ENCODE measurements at places on chromosomes 12 and 14.

GRCh38 chr14:38989922-38990546, 113.0 kb downstream of the SEC23A start:
- DNase-seq = no peak

DNA sequence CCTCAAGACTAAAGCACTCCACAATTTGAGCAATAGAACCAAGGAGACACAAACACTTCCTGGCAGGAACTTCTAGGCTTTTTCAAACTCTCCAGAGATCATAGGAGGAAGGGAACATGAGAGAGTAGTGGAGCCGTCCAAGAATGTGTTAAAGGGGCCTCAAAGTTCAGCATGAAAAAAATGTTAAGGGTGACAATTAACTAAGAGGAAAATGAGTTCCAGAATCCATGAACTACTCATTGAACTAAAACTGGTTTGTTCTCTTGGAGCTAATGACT, 122.0 kb downstream of the WIF1 start:
- no peak for DNase-seq

DNA sequence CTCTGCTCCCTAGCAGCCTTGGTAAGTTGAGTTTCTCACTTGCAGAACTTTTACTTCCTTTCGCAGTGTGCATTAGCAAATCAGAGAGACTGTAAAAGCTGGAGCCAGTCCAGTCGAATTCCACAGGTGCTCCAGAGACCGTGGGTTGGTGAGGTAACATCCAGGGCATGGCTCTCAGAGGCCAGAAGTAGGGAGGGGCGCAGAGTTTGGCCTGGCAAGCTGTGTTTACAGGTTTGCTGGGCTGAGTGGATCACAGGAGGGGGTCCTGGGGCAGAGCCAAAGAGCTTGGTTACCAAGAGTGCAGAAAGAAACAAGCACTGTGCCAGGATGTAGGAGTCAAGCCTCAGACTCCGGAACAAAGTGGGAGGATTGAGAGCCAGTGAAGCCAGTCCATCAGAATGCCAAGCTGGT, 10.2 kb upstream of the BHLHE41 start:
- DNase-seq = no peak

DNA sequence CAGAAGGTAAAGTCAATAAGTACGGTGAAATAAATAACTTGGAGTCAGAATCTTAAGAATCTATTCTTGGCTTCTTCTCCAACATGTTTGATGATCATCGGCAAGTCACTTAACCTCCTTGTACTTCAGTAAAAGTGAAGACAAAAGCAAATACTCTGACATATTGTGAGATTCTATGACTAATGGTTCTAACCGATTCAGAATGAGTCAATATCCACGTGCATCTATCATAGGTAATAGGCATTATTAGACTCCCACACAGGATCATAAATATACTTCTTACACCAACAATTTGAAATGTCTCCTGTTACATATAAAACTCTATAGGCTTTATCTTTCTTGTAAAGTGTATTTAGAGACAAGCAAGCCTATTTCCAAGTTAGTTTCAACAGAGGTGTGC, 144.4 kb upstream of the ATXN7L3B start:
- no peak for DNase-seq

DNA sequence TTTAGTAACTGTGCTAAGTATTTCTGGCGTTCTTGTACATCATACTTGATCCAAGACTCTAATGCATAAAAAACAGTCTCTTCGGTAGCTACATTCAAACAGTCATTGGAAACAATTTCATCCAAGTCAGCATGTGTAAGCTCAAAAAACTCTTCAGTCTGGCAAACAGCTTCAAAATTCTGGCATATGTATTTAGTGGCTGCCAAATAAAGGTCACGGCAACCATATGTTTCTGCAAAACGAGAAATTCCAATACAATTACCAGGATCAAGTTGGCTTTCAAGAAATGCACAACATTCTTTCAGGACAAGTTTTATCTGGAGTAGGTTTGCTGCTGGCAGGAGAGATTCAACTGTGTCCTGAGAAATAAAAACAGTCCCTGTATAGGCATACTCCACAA, 16.5 kb downstream of the KLHL28 start:
- DNase-seq = no peak

DNA sequence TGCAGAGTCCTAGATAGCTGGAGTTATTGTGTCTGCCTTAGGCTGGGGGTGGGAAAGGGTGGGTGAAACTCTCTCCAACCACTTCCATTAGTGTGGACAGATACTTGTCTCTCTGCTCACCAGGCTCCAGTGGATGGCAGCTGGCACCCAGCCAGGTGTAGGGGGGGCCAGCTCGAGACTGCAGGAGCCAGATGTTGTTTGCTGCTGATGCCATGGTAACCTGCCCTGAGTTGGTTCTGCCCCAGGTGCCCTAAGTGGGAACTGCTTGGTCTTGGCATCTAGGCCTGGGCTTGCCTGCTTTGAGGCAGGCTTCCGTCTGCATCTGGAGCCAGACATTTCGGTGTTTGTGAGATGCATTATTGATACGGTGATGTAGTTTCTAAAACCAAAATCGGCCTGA, 82.2 kb downstream of the ADCK1 start:
- no peak for DNase-seq

- DNase-seq = no peak
These were observed 3.8 kb downstream of the KCNH3 start for GRCh38 chr12:49542592-49543160.

GRCh38 chr12:102879144-102879763, 37.8 kb downstream of the PAH start:
- no peak for DNase-seq

DNA sequence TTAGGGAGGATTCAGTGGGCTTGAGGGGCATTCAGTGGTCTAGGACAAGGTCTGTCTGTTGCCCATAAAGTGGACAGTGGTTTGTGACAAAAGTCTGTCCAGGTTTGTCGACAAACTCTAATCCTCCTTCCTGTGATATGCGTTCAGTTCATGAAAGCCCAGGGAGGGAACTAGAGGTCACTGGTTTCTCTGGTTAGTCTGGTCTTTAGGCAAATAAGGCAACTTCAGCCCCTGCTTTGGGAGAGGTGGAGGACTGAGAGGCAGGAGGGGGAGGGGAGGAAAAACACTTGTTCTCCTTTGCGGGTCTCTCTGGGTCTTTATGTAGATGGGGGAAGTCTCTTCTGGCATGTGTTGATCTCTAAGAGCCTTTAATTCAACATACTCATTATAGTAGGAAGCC, 235.1 kb upstream of the PWP1 start:
- no peak for DNase-seq

DNA sequence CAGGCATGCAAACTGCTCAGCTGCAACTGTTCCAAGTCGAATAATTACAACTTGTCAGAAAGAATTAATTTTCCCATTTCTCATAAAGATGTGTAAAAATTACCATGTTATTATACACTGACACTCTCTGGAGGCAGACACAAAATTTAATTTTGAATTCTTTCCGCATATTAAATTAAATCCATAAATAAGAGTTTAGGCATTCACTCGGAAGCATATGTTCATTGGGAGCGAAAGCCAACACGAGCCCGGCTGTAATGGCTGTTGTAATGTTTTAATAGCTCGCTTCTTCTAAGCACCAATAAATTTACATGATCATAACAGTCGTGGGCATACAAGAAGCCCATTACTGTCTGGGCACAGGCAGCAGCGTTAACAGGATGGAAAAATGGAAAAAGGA, 189.6 kb upstream of the SOX5 start:
- DNase-seq = no peak

- no peak for DNase-seq
These were observed 19.0 kb downstream of the ZDHHC22 start for GRCh38 chr14:77122526-77123125.

- DNase-seq = no peak
These were observed 117.7 kb downstream of the ADCK1 start for GRCh38 chr14:77917491-77918201.

DNA sequence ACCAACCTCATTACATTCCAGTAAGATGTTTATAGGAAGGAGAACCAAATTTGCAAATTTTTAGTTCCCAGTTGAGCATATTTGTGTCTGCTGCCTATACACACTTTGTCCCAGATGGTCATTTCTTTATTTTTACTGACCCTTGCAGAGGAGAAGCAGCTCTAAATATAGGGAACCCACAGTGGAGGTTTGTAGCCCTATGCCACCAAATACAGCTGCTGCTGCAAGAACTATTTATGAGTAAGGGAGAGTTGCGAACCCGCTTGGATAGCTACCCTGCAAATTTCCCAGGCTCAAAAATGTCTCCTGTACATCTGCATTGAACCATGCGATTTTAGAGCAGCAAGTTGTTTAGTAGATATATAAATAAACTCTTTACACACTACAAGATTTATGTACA, 48.2 kb downstream of the NAV3 start:
- no peak for DNase-seq

DNA sequence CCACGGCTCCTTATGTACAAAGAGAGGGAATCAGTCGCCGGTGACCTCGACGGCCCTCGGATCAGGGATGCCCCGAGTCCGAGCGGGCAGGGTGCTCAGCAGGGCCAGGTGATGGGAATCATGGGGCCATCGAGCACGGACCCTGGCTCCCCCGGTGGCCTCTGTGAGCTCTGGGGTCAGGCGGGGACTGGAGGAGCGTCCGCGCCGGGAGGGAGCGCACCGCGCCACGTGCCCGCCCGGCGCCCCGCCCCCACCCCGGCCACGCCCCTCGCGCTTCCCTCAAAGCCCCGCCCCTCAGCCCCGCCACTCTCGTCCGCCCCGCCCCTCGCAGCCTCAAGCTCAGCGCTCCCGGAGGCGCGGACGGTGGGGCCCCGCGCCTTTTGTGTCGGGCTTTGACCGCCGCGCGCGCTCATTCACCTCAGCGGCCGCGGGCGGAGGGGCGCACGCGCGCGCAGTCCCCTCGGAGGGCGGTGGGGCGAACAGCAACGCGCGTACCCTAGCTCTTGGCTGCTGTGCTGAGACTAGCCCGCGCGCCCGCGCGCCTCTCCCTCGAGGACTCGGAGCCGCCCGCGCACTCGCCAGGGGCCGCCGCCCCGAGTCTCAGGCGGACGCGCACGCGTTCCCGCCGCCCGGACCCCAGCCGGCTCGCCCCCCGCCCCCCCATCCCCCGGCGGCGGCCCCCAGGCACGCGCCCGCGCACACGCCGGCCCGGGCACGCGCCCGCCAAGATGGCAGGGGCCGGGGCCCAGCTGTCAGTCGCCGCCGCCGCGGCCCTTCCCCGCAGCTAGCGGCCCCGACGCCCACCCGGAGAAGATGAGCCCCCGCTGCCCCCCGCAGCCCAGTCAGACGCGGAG, 93.9 kb upstream of the EVL start:
- DNase-seq = peak; percentile 82

- no peak for DNase-seq
These were observed 13.2 kb upstream of the KRT80 start for GRCh38 chr12:52204931-52205505.

DNA sequence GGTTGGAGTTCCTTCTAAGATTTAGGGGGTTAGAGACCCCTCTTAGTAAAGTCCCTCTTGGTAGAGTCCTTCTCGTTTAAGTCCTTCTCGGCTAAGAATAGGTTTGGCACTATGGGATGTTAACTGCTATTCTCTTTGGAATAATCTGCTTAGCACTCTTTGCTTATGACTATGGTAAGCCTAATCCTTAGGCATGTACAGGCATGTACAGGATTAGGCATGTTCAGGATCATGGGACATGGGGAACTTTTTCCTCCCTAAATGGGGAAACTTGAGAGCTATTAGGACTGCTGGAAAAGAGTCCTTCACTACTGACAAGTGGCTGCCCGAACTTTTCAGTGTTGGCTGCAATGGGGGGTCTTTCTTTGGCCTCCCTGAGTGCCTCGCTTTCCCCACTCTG, 193.3 kb downstream of the TMEM117 start:
- DNase-seq = no peak

- no peak for DNase-seq
These were observed 84.9 kb downstream of the DUSP6 start for GRCh38 chr12:89267404-89267803.

- no peak for DNase-seq
These were observed 759 bp upstream of the KLC1 start for GRCh38 chr14:103628221-103628683.

DNA sequence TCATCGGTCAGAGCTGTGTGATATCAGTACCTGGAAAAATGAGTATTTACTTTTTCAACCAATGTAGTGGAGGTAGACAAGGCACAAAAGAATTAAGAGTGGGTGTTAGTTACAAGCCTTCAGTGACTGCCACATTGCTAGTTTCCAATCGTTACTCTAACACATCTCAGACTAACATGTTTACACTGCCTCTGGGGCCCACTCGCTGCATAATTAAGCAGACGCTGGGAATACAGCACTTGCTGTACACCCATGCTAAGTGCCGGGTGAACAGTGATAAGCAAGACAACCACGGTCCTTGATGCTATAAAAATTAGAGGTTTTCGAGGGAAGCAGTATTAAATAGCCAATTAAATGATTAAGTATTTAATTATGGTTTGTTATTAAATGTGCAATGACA, 1147.6 kb downstream of the AACS start:
- no peak for DNase-seq

DNA sequence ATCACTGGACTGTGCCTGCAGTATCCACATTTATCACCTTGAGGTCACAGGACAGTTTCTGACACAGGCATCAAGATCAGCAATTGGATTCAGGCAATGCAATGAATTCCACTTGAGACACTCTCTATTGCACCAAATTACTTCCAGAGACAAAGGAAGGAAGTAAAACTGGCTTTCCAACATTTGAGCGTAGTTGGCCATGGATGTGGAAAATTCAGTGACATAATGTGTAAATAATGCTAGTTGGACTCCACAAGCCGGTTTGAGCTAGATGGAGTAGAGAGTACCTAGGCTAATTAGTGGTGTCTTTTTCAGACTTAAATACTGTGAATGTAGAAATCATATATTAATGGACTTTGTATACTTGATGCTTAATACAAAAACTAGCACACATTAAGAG, 168.3 kb upstream of the SYT1 start:
- DNase-seq = no peak

DNA sequence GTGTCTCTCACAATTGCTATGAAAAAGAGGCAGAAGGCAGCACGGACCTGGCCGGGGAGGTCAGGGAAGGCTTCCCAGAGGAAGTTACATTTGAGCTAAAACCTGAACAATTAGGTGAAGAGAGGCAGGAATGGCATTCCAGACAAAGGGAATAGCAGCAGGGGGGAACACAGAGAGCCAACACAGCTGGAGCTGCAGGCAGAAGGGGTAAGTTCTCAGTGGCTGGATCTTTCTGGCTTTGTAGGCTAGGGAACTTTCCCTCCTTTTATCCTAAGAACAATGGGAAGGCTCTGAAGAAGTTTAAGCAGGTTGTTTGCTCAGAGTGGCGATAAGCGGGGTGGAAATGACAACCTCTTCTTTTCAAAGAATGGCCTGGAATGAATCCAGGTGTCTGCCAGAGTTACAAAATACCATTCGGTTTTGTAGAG, 100.0 kb downstream of the PRIMA1 start:
- no peak for DNase-seq

GRCh38 chr12:16184681-16185080, 92.8 kb downstream of the SLC15A5 start:
- DNase-seq = no peak

DNA sequence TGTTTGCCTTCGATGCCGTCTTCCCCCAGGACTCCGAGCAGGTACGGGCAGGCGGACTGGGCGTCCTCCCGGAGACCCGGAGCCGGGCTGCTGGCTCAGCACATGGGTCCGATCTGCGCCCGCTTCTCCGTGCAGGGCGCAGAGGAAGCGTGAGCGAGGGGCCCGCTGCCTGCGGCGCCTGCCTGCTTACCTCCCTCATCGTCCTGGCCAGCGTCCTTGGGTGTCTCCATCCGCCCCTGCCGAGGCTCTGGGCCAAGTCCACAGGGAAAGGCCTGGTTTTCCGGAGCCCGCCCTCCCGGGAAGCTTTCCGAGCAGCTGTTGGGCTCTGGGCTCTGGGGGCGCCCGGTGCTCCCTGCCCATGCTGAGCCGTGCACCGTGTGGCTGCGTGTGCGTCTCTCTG, 33.5 kb downstream of the KIF26A start:
- no peak for DNase-seq

GRCh38 chr14:101034986-101035385, 131.5 kb upstream of the RTL1 start:
- no peak for DNase-seq

Data from activated CD8-positive, alpha-beta memory T cell treated with anti-CD3 and anti-CD28 coated beads, Interleukin-2, amount 50 U/mL, for 4 hours (primary cell).